ENCODE measurements at places on chromosomes 3 and 15.

GRCh38 chr3:53147151-53147902 is 13.7 kb upstream of the PRKCD start:
- DNase-seq, result no peak

- no peak for DNase-seq
Observed at GRCh38 chr15:67520321-67521028, 456 bp upstream of the C15orf61 start.

DNA sequence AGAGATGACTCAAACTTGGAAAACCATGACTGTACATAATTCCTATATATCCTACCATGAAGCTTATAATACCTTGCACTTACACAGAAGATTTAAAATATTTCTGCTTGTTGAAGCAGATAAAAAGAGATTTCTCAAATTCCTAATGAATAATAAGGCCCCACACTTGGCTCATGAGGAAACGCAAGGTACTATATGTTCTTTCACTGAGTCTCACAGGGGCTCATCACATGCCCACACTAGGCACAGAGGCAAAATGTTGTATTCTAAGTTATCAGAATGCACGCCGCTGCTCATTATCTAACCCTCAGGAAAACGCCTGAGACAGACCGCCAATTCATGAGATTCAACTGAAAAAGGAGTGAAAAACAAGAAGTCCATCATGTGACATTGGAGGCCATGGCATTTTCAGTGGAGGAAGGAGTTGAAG is 5.6 kb downstream of the MYO1E start:
- DNase-seq, result no peak

DNA sequence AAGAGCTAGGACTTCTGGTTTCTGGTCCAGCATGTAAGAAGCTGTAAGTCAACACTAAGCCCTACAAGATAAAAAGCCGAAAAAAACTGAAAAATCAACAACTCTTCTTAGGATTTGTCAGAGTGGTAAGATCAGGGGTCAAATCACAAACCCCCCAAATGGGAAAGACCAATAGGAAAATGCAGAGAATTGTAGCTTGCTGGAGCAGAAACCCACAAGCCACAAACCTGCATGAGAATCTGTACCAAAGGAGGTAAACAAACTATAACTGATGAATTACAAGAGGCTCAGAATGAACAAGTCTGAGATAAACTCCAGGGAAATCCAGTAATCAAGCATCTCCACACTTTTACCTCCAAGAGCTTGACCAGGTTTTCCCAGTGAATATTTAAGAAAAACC is 36.0 kb downstream of the RFX7 start:
- no peak for DNase-seq

- no peak for DNase-seq
Observed at GRCh38 chr3:148748283-148748682, 50.6 kb downstream of the AGTR1 start.

GRCh38 chr3:170337420-170337819 is 20.1 kb upstream of the SKIL start:
- no peak for DNase-seq

DNA sequence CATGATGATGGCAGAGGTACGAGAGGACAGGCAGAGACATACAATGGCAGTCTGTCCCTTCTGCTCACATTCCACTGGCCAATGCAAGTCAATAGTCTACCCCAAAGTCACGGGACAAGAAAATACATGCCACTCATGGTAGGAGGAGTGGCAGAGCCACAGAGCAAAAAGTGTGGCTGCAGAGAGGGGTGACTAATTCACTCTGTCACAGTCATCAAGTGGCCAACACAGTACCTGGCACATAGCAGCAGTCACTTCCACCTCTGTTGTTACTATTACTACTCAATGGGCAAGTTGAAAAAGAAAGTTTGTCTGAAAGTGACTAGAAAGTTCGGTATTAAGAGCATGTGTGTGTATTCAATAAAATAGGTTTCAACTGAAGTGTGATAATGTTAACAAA is 91.4 kb downstream of the SMAD3 start:
- no peak for DNase-seq

- no peak for DNase-seq
Observed at GRCh38 chr15:70486451-70487386, 276.6 kb downstream of the UACA start.

- DNase-seq, result peak; percentile 17
Observed at GRCh38 chr3:185959609-185960521, 22.1 kb upstream of the TRA2B start.
